ENCODE measurements at places on chromosomes 3 and 15. TPM values are rescaled to one million over a fixed set of nuclear protein-coding genes. Genes with fewer than 3 reads are reported as not detected.

DNA sequence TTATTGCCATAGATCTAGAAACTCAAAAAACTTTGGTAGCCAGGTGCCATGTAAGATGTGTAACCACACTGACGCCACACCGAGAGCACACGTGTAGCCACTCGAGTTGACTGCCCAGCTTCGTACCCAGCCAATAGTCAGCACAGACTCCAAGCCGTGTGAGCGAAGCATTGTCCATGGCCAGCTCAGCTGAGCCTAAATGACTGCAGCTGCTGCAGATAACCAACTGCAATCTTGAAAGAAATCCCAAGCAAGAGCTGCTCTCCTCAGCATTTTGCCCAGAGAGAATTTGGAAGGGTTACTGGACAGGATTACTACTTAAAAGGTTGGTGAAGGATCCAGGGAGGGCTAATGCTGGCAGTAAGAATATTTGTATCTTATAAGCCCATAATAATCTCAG lies 193.0 kb upstream of the THRB start:
- no peaks in the 10 kb centered on the region for H3K36me3 ChIP-seq
- DNase-seq = no peak
- no peaks in the 10 kb centered on the region for H3K27me3 ChIP-seq
- no peak overlapping the region for H3K27ac ChIP-seq

DNA sequence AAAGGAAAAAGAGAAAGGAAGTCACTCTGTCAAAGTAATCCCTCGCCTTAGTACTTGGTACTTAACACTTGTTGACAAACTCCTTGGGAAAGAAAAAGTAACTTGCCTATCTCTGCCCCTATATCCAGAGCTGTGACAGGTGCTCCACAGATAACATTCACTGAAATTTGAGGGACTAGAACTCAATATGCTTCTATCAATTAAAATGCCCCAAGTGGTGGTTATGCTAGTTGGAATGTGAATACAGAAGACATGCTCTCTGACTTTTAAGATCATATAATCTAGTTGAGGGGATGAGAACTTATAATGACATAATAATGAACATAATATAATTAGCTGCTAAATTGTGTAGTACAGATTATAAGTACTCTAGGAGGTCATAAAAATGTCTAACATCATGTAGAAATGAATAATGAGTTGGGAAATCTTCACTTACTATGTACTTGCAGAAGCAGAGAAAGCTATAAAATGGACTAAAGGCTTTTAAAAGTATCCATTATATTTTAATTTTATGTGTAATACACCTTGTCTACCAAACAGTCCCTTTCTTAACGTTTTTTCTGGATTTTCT lies 153.1 kb upstream of the CCDC54 start:
- H3K27ac ChIP-seq = no peak overlapping the region
- no peak overlapping the region for H3K4me3 ChIP-seq
- DNase-seq = no peak
- no peaks in the 10 kb centered on the region for H3K36me3 ChIP-seq
- H3K4me1 ChIP-seq = no peaks in the 10 kb centered on the region

COPS2 gene
- total RNA-seq = 107 TPM

DNA sequence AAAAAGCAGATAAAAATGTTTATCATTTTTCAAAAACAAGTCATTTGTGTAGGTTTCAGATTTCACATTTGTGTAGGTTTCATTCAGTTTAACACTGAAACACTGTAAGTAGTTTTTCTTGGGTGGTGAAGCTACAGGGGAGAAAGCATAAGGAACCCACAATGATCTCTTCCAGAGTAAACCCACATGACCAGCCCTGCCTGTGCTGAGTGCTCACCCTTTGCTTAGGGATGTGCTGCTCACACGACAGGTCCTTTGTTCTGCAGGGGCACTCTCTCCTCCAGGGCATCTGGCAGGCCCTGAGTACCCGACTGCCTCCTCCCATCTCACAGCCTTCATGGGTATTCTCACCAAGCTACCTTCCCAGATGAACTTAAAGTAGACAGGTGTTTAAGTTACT lies 28.9 kb downstream of the ZXDC start:
- peaks cover 10% of the 10 kb centered on the region for H3K4me1 ChIP-seq
- no peak for DNase-seq
- H3K27me3 ChIP-seq = no peaks in the 10 kb centered on the region
- no peak overlapping the region for H3K4me3 ChIP-seq
- H3K27ac ChIP-seq = no peak overlapping the region

GRCh38 chr15:25674913-25675312 lies 188.2 kb downstream of the ATP10A start:
- H3K27me3 ChIP-seq = peaks cover 9% of the 10 kb centered on the region
- no peak overlapping the region for H3K27ac ChIP-seq
- peaks cover 2% of the 10 kb centered on the region for H3K36me3 ChIP-seq

ITGA11 gene
- not detected for total RNA-seq

DNA sequence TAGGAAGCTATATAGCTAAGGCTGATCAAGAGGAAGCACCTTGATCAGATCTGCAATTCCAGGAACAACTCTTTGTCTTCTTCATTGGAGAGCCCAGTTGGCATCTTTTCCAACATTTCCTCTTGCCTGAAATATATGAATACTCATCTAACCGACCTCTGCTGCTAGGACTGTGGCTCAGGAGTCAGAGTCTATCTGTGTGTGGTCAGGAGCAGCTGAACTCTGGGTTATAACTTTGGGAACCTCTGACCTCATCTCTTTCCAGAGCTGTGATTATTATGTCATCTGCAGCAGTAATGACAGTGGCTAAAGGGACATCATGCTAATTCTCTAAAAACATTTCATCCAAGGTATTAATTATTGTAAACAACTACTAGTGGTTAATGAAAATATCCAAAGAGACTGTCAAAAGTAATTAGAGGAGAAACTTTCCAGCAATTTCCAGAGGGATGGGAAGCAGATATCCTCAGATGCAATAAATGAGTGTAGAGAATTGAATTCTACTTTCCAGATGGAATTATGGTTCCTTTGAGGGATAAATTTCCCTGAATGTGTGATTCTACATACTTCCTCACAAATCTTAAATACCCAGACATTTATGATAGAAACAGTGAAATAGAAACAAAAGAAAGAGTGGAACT lies 11.5 kb upstream of the SPINK8 start:
- no peak overlapping the region for H3K4me3 ChIP-seq
- H3K27me3 ChIP-seq = peaks cover 13% of the 10 kb centered on the region
- no peaks in the 10 kb centered on the region for H3K36me3 ChIP-seq
- H3K27ac ChIP-seq = no peak overlapping the region
- DNase-seq = no peak

PLS1 gene
- total RNA-seq = 0.44 TPM

DNA sequence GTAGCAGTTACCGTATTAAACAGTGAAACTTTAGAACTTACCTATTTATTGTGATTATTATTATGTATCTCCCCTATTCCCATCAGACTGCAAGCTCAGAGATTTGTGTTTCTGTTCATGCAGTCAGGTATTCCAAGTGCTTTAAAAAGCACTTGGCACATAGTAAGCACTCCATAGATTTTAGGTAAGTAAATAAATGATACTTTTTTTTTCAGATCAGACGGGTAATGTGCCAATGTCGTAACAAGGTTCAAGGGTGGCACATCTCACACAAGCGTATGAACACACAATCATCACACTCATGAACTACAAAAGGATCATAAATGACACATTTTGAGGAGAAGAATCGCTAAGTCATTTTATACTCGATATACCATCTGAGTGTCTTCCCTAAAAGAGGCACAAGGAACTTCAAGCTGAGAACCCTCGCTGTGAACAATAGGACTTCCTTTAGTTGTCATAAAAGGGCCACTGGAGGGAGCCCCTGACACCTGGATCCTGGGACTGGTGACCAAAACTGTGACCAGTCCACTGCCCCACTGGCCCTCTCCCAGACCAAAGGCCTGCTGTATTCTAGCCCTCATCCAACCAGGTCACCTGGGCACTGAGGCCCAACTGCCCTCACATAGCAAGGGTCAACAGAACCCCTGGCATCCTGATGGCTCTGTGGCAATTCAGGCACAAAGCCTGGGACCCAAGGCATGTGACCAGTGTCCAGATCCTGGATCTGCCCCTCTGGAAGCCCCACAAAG lies 32.1 kb downstream of the KIF9 start:
- DNase-seq = no peak
- H3K27ac ChIP-seq = no peak overlapping the region
- H3K4me3 ChIP-seq = no peak overlapping the region
- H3K4me1 ChIP-seq = no peaks in the 10 kb centered on the region
- no peaks in the 10 kb centered on the region for H3K36me3 ChIP-seq

DNA sequence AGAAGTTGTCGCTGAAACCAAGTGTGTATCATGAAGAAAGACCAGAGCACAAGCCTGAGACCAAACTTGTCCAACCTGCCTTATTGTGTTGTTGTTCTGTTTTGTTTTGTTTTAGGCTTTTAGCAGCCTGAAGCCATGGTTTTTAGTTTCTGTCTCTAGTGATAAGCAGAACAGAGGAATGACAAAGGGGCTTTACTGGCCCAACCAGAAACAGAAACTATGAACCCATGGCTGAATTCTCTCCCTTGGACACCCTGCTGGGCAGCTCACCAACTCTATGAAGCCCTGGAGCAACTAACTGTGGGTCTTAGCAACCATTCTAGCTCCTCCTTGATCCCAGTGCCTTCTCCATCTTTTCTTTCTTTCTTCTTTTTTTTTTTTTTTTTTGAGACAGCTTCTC lies 30.3 kb downstream of the HCLS1 start:
- DNase-seq = no peak
- H3K36me3 ChIP-seq = peaks cover 20% of the 10 kb centered on the region
- H3K27me3 ChIP-seq = no peaks in the 10 kb centered on the region
- H3K4me3 ChIP-seq = no peak overlapping the region

- H3K27me3 ChIP-seq = peaks cover 28% of the 10 kb centered on the region
- no peak overlapping the region for H3K4me3 ChIP-seq
- H3K27ac ChIP-seq = no peak overlapping the region
- H3K4me1 ChIP-seq = no peaks in the 10 kb centered on the region
- no peaks in the 10 kb centered on the region for H3K36me3 ChIP-seq
These were observed 106.3 kb upstream of the PRICKLE2 start for GRCh38 chr3:64331605-64332004.

GRCh38 chr15:71237456-71238188 lies 122.4 kb downstream of the THSD4 start:
- H3K27me3 ChIP-seq = peaks cover 41% of the 10 kb centered on the region
- no peak for DNase-seq
- no peaks in the 10 kb centered on the region for H3K4me1 ChIP-seq
- no peaks in the 10 kb centered on the region for H3K36me3 ChIP-seq

GRCh38 chr15:89171136-89172072 lies 50.0 kb downstream of the RLBP1 start:
- H3K27ac ChIP-seq = no peak overlapping the region
- H3K4me3 ChIP-seq = no peak overlapping the region
- peaks cover 5% of the 10 kb centered on the region for H3K4me1 ChIP-seq
- no peak for DNase-seq
- H3K27me3 ChIP-seq = no peaks in the 10 kb centered on the region
- peaks cover 3% of the 10 kb centered on the region for H3K36me3 ChIP-seq

NOX5 gene
- not detected for total RNA-seq

GRCh38 chr3:177811112-177811511 lies 613.8 kb upstream of the TBL1XR1 start:
- no peak overlapping the region for H3K27ac ChIP-seq
- H3K27me3 ChIP-seq = no peaks in the 10 kb centered on the region
- H3K36me3 ChIP-seq = no peaks in the 10 kb centered on the region
- H3K4me1 ChIP-seq = peaks cover 8% of the 10 kb centered on the region

MNS1 gene
- total RNA-seq = not detected

GRCh38 chr3:69948246-69948862 lies 51.2 kb upstream of the SAMMSON start:
- H3K36me3 ChIP-seq = no peaks in the 10 kb centered on the region
- no peak overlapping the region for H3K4me3 ChIP-seq
- no peaks in the 10 kb centered on the region for H3K27me3 ChIP-seq
- no peak for DNase-seq

DNA sequence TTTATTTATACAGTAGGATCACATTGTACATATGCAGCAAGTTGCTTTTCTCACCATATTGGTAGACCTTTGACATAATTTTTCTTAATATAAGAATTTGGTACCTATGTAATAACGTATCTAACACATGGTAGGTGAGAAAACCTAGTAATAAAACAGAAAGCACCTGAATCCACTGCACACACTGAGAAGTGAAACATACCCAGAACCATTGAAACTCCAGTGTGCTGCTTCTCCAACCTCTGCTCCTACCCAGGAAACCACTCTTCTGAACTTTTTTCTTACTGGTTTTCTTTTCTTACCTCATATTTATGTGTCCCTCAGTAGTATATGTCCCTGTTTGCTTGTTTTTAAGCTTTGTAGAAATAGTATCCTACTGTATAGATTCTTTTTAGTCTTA lies 293.0 kb downstream of the UBE2E2 start:
- DNase-seq = no peak
- H3K4me3 ChIP-seq = no peak overlapping the region
- H3K27me3 ChIP-seq = no peaks in the 10 kb centered on the region
- H3K27ac ChIP-seq = no peak overlapping the region
- no peaks in the 10 kb centered on the region for H3K4me1 ChIP-seq

DNA sequence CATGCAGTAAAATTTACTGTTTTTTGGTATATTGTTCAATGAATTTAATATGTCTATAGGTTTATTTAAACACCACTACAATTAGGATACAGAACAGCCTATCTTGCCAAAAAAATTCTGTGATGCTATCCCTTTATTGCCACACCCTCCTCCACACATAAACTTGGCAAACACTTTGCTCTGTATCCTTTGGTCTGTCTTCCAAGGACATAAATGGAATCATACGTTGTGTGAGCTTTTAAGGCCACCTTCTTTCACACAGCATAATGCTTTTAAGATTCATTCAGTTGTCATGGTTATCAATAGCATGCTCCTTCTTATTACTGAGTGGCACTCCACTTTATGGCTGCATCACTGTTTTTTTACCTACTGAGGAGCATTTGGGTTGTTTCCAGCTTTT lies 71.5 kb downstream of the CERS3 start:
- DNase-seq = no peak
- no peak overlapping the region for H3K27ac ChIP-seq
- H3K36me3 ChIP-seq = no peaks in the 10 kb centered on the region
- no peak overlapping the region for H3K4me3 ChIP-seq
- H3K4me1 ChIP-seq = no peaks in the 10 kb centered on the region
- H3K27me3 ChIP-seq = no peaks in the 10 kb centered on the region

- no peak overlapping the region for H3K27ac ChIP-seq
- no peak overlapping the region for H3K4me3 ChIP-seq
These were observed 15.4 kb upstream of the BTLA start for GRCh38 chr3:112514527-112515128.
